ENCODE measurements at places on chromosomes 5 and 9.

DNA sequence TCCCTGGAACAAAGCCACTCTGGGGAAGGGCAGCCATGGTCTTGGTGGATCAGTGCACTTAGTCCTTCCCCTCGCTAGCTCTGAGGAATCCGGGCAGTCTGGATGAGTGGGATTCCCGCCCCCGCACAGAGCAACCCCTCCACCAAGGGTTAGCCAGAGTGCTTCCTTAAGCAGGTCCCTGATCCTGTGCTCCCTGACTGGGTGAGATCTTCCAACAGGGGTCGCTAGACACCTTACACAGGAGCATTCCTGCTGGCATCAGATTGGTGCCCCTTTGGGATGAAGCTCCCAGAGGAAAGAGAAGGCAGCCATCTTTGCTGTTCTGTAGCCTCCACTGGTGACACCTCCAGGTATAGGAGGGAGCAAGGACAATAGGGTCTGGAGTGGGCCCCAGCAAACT lies 228.8 kb downstream of the AP3B1 start:
- no peak for DNase-seq

- no peak for DNase-seq
Observed at GRCh38 chr5:112628214-112628980, 109.3 kb upstream of the APC start.

GRCh38 chr5:3276896-3277295 lies 318.7 kb upstream of the IRX1 start:
- DNase-seq = no peak

DNA sequence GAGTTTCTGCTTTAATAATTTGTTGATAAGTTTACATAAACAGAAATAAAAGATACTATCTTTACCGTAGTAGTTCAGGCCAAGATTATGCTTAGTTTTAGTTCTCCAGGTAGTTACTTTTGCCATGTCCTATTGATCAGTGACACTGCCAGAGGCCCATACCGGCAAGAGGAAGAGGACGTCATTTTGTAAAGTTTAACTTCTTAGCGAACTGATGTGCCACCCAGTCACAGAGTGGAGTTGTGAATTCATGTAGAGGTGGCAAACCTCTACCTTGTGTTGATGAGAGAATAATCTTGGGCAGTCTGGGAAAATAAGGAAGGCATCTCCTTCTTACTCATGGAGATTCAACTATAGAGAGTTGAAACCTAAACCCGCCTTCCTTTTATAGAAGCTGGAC lies 21.8 kb downstream of the RGMB start:
- no peak for DNase-seq

GRCh38 chr5:171862624-171863023 lies 77.0 kb downstream of the SMIM23 start:
- no peak for DNase-seq

DNA sequence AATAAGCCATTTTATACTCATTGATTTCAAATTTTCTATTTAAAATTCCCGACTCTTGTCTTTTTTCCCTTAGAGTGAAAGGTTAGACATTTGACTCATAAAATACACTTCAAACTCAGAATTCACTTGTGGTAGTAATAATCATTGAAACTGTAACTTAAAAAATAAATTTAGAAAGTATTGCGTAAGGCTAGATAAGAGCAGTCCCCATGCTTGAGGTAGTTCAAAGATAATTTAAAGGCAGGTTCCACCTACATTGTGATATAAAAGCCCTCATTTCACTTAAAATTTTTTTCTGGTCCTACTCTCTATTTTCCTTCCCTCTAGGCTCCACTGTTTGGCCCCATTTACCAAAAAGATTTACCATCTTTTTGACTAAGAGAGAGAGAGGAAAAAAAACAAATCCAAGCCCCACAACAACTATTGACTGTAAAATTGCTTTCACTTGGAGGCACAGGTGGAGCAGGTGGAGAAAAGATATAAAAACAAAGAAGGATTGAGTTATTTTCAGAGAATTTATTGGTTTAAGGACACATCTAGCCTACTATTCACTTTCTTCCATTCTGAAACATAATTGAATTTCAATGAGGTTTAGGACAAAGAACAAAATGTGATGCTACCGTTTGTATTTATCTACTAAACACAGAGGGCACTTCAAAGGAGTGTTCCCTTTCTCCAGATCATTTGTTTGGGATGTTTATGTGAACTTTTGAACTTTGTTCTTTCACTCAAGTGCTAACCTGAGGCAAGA lies 61.0 kb downstream of the FBXO4 start:
- no peak for DNase-seq

GRCh38 chr9:135914921-135915320 lies 7.6 kb upstream of the CAMSAP1 start:
- no peak for DNase-seq

DNA sequence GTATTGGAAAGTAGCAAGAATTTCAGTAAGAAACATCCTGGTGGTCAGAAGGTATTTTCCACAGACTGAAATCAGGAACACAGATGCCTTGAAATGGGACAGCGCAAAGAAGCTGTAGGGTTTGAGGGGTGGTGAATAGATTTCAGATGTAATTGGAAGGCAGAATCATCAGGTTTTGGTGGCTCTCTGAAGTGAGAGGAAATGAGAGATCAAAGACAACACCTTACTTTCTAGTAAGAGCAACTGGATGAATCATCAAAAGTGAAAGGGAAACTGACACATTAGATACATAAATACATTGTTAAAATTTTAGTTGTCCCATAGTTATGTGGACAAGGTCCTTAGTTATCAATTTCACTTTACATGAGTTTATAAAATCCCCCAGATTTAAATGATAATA lies 188.2 kb upstream of the SLC27A6 start:
- no peak for DNase-seq

Measured in fibroblast of skin of scalp (primary cell).